ENCODE measurements at places on chromosomes 5 and 9. TPM values are rescaled to one million over a fixed set of nuclear protein-coding genes. Genes with fewer than 3 reads are reported as not detected.

SLC6A7 gene
- total RNA-seq: not detected

CDH9 gene
- total RNA-seq: not detected

CTXN3 gene
- not detected for total RNA-seq

DNAJC21 gene
- 77.3 TPM for total RNA-seq

LEAP2 gene
- total RNA-seq: 5.0 TPM

ORM2 gene
- not detected for total RNA-seq

- no peak overlapping the region for H3K27ac ChIP-seq
- H3K36me3 ChIP-seq: no peaks in the 10 kb centered on the region
- peaks cover 19% of the 10 kb centered on the region for H3K27me3 ChIP-seq
- H3K4me1 ChIP-seq: no peaks in the 10 kb centered on the region
Measured at GRCh38 chr9:17578577-17578910, 322 bp upstream of the SH3GL2 start.

- no peaks in the 10 kb centered on the region for H3K4me1 ChIP-seq
- DNase-seq: no peak
- H3K27ac ChIP-seq: no peak overlapping the region
- peaks cover 28% of the 10 kb centered on the region for H3K27me3 ChIP-seq
- H3K4me3 ChIP-seq: no peak overlapping the region
Measured at GRCh38 chr5:156375895-156376495, 49.0 kb downstream of the SGCD start.

- DNase-seq: no peak
- H3K27me3 ChIP-seq: peaks cover 10% of the 10 kb centered on the region
- H3K4me1 ChIP-seq: peaks cover 5% of the 10 kb centered on the region
- no peak overlapping the region for H3K4me3 ChIP-seq
- no peaks in the 10 kb centered on the region for H3K36me3 ChIP-seq
- no peak overlapping the region for H3K27ac ChIP-seq
Measured at GRCh38 chr5:97046270-97046982, 96.0 kb downstream of the LIX1 start.

GPR21 gene
- total RNA-seq: 1.3 TPM

- DNase-seq: no peak
- no peaks in the 10 kb centered on the region for H3K27me3 ChIP-seq
- H3K4me1 ChIP-seq: no peaks in the 10 kb centered on the region
- H3K36me3 ChIP-seq: no peaks in the 10 kb centered on the region
- no peak overlapping the region for H3K27ac ChIP-seq
- H3K4me3 ChIP-seq: no peak overlapping the region
Measured at GRCh38 chr5:125798307-125798706, 624.9 kb upstream of the GRAMD2B start.

DNA sequence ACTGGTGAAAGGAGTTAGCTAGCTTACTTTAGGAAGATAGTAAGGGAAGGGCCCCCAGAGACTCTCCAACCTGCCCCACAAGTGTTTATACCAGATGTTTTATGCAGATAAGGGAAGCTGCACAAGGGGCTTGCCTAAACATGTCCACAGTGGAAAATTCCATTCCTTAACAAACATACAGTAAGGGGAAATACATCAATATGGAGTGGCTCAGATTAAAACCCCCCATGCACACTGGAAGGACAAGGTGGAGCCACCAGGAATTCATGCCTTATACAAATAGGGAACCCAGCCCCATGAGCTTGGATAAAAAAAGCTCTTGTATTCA, 106.3 kb upstream of the GPBP1 start:
- peaks cover 2% of the 10 kb centered on the region for H3K36me3 ChIP-seq
- H3K4me1 ChIP-seq: no peaks in the 10 kb centered on the region
- H3K27ac ChIP-seq: no peak overlapping the region
- H3K27me3 ChIP-seq: no peaks in the 10 kb centered on the region

GRCh38 chr9:69999315-69999714, 44.3 kb upstream of the MAMDC2 start:
- H3K4me1 ChIP-seq: no peaks in the 10 kb centered on the region
- H3K4me3 ChIP-seq: no peak overlapping the region

GRCh38 chr5:157371655-157372471, 88.2 kb upstream of the NIPAL4 start:
- peak overlapping the region; percentile 91 for H3K27ac ChIP-seq
- H3K4me1 ChIP-seq: peaks cover 30% of the 10 kb centered on the region
- H3K27me3 ChIP-seq: no peaks in the 10 kb centered on the region
- no peak for DNase-seq
- peaks cover 6% of the 10 kb centered on the region for H3K36me3 ChIP-seq
- no peak overlapping the region for H3K4me3 ChIP-seq

GRCh38 chr9:115327436-115328122, 209.6 kb upstream of the TNC start:
- H3K36me3 ChIP-seq: no peaks in the 10 kb centered on the region
- H3K27me3 ChIP-seq: no peaks in the 10 kb centered on the region
- H3K4me1 ChIP-seq: no peaks in the 10 kb centered on the region
- DNase-seq: no peak

RPP25L gene
- total RNA-seq: 25.0 TPM

ANGPTL2 gene
- total RNA-seq: not detected

DNA sequence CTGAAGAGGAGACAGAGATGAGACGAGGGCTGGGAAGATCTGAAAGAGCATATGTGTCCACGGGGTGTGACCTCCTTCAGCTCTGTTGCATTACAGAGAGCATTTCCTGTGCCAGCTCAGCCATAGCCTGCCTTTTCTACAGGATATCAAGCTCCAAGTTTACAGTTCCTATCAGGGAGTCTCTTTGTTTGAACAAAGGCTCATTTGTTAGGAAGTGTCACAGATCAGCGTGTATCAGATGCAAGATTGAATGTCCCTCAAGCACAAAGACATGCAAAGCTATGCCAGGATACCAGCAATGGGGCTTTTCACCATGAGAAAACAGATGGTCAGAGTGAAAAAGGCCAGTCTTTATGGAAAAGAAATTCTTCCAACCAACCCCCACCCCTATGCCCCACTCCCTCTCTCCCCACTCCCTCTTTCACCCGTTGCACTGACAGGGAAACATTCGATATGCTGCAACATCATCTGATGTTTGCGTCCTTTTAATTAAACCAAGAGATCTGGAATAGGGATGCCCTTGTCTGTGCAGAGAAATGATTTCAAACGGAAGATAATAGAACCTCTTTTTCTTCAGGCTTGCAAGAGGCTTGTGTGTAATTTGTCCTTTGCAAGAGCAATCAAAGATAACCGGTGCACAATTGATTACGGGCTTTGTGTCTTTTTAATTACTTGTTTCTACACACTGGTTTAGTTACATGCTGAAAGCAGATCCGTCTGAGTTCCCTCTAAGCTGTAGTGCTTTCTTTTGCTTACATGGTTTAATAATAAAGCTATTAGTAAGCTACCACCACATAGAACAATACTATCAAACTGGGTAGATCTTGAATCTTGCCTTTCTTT, 263.1 kb upstream of the RGMB start:
- H3K4me3 ChIP-seq: no peak overlapping the region
- no peaks in the 10 kb centered on the region for H3K4me1 ChIP-seq
- no peak for DNase-seq
- no peaks in the 10 kb centered on the region for H3K27me3 ChIP-seq
